ENCODE measurements at places on chromosomes 5 and 9.

DNA sequence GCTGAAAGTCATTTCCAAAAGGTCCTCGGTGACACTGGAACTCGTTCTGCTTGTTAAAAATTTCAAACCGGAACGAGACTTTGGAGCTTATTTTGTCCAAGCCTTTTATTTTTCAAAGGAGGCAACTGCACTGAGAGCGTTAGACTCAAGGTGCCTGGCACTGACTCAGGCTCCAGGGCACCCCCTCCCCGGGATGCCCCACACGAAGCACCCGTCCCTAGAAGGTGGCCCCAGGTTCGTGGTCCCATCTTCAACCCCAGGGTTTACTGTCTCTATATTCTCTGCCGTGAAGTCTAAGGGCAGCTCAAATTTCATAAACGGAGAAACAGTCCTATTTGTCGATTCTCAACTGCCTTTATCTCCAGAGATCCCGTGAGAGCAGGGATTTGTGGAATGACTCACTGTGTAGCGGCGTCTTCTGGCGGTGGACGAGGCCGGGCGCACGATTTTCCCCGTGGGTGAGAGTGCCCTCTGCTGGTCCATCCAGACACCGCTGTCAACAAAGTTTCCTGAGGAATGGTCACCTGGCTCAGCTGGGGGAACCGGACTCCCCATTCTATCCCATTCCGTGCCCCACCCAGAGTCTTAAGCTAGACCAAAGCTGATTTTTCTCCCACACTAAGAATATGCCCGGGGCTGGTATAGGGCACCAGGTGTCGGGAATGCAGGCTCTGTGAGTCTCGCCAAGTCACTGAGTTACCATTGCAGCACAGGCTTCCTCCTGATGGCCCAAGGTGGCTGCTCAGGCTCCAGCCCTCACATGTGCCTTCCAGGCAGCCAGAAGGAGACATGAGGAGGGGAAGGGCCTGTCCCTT, 27.1 kb upstream of the SLC6A19 start:
- no peak for DNase-seq

DNA sequence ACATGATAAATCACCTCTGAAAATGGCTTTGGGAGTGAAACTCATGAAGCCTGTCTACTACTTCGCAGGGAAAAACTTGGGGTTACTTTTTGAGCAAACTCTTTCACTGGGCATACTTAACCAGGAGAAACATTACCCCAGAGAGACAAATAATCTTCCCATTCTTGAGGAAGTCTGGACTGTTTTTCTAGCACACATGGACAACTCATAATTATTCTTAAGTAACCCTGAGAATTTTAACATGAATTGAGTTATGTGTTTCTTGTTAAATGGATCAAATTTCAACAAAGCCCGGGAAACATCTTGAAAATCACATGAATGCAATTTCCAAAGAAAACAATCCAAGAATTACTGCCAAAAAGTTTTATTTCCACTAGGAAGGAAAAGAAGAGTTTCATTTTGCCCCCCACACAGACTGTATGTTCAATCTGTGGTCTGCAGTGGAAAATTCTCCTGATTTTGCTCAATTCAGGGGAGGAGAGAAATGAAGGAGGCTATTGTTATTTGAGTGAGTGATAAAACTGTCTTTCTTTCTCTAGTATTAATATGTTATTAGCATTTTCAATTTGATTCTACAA, 564.8 kb upstream of the CLINT1 start:
- DNase-seq = no peak

GRCh38 chr5:59773294-59773693, 120.2 kb downstream of the PDE4D start:
- no peak for DNase-seq

DNA sequence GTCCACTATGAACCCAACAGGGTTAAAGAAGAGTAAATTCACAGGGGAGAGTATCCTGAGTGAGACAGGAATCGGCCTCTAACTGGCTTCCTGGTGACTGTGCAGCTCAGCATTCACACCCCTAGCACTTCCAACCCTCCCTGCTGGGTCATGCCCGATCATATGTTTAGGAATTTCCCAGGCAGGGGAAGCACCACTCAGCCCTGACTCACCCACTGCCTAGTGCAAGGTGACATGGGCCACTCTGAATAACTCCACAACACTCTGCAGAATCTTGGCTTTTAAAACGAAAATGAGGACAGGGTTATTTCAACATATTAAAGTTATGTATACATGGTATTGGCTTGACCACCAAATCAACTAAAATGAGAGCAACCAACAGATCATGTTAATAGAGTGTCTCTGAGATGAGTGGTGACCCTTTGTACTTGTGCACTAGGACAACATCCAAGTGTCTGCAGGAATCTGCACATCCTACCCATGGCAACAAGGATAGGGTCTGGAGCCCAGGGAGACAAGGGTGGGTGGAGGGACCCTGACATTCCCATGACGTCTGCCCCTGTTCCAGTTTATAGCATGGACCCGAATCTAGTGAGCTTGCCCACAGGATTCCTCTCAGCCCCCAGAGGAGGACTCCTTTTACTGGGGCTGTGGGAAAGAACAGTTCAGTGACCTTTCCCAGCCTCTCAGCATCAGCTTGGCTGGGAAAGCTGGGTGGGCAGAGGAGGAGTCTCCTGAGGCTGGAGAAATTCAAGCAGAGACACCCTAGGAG, 485.8 kb downstream of the SEMA5A start:
- no peak for DNase-seq

- DNase-seq = no peak
Measured at GRCh38 chr5:149937610-149938009, 7.0 kb downstream of the PDE6A start.

GRCh38 chr9:75500479-75500878, 390.0 kb upstream of the PCSK5 start:
- no peak for DNase-seq

- no peak for DNase-seq
Measured at GRCh38 chr9:108197899-108198298, 657.9 kb downstream of the ACTL7B start.

DNA sequence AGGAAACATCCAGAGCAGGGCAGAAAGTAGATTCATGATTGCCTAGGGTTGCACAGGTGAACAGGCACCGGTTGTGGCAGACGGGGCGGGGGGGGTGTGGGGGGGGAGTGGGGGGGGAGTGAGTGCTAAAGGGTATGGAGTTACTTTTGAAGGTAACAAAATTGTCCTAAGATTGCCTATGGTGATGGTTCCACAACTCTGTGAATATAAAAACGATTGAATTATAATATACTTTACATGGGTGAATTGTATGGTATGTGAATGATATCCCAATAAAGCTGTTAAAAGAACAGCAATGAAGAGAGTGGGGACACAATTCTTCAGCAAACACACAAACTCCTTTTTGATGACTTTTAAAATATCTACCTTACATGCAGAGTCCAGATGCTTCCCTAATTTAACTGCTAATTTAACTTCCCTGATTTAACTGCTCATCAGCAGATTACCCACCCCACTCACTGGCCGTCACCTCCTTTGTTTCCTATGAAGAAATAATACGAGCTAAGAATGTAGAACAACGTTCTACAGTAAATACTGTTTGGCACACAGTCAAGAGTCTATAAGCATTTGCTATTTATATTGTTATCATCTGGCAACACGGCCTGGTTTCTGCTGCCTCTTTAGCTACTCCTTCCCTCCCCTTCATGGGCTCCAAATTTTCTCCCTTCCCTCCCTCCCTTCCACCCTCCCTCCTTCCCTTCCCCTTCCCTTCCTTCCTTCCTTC, 83.5 kb downstream of the PTCH1 start:
- DNase-seq = no peak

DNA sequence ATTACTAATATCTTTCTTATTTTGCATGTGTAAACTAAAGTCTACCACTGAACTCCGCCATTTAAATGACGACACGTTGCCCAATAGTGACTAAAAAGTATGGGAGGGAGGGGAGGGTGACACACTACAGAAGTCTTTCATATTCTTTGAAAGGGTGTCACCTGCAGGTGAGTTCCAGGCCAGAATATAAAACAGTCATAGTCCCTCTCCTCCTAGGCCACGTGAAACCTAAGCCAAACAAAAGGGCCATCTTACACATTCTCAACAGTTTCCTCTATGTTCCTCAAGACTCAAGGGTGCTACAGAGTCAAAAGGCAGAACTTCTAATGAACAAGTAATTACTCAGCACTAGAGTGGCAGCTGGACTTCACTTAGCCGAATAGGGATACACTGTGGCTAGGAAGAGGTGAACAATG, 6.4 kb downstream of the CEMIP2 start:
- DNase-seq = no peak

DNA sequence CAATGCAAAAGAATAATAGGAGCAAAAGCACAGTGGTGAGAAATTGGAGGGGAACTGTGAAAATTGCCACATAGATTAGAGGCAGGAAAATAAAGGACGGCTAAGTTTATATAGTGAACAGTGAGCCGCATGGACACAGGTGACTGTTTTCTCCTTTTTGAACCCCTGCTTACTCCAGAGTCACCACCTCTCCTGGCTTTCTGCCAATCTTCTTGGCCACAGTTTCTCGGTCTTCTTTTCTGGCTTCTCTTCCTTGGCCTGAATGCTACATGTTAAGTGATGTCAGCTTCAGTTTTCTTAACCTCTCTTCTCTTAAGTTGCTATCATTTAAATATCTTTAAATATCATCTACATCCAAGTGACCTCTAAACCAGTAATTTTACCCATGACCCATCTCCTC, 47.3 kb upstream of the CDKN2B start:
- no peak for DNase-seq

DNA sequence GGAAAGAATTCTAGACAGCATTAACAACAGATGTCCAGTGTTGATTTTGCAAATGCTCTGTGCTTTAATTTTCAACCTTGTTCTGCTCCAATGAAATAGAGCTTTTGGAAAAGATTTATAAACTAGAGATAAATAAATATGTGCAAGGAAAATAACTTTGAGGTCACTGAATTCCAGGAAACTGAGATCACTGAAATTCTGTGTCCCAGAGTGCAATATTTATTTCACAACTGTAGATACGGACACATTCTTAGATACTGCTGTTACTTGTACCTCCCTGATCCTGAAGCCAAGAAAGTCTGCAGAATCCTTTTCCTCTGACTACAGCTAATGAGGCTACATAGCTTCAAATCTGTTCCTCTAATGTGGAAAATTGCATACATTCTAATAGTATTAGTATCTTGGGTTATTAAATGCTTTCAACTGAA, 222.9 kb downstream of the DOCK8 start:
- no peak for DNase-seq

DNA sequence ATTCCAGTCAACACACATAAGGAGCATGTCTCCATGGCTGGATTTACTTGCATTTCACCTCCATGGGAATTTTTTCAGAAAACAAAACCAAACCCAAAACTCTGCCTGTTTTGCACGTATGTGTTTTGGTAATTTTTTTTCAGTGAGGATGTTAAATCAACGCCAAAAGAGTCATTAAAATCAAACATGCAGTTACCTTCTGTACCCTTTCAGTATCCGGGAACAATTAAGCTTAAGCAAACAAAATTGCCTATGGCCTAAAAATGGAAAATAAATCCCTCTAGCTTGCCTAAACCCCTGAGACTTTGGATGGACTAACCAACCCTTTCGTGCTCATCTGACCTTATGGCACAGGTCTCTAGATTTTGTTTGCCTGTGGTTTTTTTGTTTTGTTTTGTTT, 209.2 kb upstream of the KLF4 start:
- no peak for DNase-seq

DNA sequence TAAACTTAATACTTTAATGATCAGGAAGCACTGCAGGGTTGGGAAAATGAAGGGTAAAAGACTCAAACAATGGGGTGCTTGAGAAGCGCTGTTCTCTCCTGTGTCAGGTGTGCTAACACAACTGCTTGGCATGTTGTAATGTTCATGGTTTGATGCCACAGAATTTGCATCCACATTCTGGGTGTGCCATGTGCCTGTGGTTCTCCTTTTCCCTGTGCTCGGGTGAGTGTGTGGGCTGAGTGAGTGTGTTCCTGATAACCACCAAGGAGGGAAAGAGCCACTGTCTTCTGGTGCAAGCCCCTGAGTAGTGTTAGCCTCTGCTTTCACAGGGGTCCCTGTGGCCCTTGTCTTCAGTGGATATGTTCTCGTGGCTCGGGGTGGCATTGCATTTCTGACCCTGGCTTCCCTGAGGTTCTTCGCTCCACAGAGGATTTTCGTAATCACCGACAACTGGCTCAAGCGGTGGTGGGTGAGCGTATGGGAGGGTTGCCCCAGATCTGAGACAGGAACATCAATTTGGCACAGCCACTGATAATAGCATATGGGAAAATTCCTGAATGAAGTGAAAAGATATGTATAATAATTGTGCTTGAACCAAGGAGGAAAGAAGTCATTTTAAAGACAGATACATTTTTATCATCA, 102.0 kb downstream of the MVB12B start:
- no peak for DNase-seq

- no peak for DNase-seq
Measured at GRCh38 chr5:176780176-176781053, 29.9 kb upstream of the UNC5A start.

DNA sequence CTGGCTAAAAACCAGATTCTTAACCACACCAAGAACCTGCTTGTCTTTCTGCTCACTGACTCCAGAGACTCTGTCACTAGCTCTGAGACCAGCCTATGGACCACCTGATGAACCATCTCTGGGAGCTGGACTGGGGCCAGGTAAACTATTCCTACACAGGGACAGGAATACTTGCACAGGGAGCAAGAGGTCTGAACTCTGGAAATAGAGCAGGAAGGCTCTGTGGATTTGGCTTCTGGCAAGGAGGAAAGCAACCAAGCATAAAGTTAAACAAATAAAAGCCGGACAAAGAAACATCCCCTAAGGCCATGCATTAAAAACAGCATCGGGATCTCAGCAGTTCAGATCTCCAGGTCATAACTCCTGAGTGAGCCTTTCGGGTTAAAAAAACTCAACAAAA, 5.6 kb upstream of the SPARC start:
- DNase-seq = no peak

- no peak for DNase-seq
Measured at GRCh38 chr5:61263072-61263471, 69.0 kb upstream of the ZSWIM6 start.

DNA sequence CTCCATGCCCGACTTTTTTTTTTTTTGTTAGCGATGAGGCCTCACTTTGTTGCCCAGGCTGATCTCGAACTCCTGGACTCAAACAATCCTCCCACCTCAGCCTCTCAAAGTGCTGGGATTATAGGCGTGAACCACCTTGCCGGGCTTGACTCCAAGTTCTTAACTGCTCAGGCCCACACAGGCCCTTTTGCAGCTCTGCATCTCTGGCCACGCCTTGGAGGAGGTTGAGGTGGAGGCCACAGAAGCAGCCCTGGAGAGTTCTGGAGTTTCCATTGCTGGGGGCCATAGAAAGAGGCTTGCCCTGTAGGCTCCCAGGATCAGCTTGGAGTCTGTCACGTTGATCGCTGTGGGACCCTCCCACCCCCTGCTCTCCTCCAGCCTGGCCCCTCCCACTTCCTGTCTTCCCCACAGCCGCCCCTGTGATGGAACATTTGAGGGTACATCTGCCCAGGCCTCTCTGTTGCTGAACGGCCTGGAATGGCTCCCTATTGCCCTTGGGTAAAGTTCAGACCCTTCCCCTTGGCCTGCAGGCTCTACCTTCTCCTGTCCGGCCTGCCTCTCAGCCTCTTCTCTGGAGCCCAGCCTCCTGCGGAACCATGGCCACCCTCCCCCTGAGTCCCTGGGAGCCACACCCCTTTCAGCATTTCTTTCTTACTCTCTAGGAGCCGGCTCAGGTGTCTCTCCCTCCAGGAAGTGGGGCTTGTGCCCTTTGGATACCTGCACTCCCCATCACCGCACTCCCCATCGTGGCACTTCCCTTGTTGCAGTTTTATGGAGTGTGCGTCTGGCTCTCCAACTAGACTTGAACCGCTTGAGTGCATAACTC, 30.4 kb upstream of the IER5L start:
- DNase-seq = peak; percentile 40

- no peak for DNase-seq
Measured at GRCh38 chr5:131783874-131784273, 12.9 kb downstream of the FNIP1 start.
